ENCODE measurements at places on chromosomes 1 and 21.

- peak; percentile 3 for DNase-seq
Measured at GRCh38 chr21:25456672-25457071, 150.6 kb downstream of the MRPL39 start.

GRCh38 chr21:14762734-14763694 is 216.9 kb upstream of the SAMSN1 start:
- no peak for DNase-seq

- DNase-seq: no peak
Measured at GRCh38 chr1:235351898-235352297, 15.3 kb upstream of the TBCE start.

DNA sequence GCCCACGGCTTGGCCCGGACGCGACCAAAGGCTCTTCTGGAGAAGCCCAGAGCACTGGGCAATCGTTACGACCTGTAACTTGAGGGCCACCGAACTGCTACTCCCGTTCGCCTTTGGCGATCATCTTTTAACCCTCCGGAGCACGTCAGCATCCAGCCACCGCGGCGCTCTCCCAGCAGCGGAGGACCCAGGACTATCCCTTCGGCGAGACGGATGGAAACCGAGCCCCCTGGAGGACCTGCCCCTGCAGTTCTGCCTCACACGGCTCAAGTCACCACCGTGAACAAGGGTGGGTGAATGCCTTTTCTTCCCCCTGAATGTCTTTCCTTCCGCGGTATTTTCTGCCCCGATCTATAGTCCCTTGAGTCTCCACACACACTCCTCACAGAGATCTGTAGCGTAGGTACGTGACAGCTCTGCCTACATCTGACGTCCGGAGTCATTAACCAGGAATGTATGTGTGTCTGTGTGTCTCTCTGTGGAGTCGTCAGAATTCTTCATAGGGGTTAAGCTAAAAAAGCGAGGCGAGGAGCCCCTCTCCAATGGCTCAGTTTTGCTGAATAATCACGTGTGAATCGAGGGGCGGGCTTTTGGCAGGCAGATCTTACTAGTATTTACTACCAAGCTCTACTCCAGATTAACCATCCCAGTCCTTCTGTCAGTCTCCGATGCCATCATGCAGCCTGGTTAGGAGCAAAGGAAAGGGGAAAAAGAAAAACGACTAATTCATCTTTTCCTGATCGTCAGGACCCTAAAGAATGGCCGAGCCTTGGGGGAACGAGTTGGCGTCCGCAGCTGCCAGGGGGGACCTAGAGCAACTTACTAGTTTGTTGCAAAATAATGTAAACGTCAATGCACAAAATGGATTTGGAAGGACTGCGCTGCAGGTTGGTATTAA is at the start of gene CDKN2C:
Gene CDKN2C (plus strand): TSS at position 635 of the 898 bp plus-strand sequence. CDS start 124 bp downstream, at position 759.
- peak; percentile 56 for DNase-seq

- no peak for DNase-seq
Measured at GRCh38 chr21:45997205-45997494, 15.6 kb downstream of the COL6A1 start.

Data from smooth muscle cell of the brain vasculature (primary cell).